ENCODE measurements at places on chromosomes 1 and 21.

- no peak for DNase-seq
These were observed 37.2 kb upstream of the PDC start for GRCh38 chr1:186498071-186498470.

DNA sequence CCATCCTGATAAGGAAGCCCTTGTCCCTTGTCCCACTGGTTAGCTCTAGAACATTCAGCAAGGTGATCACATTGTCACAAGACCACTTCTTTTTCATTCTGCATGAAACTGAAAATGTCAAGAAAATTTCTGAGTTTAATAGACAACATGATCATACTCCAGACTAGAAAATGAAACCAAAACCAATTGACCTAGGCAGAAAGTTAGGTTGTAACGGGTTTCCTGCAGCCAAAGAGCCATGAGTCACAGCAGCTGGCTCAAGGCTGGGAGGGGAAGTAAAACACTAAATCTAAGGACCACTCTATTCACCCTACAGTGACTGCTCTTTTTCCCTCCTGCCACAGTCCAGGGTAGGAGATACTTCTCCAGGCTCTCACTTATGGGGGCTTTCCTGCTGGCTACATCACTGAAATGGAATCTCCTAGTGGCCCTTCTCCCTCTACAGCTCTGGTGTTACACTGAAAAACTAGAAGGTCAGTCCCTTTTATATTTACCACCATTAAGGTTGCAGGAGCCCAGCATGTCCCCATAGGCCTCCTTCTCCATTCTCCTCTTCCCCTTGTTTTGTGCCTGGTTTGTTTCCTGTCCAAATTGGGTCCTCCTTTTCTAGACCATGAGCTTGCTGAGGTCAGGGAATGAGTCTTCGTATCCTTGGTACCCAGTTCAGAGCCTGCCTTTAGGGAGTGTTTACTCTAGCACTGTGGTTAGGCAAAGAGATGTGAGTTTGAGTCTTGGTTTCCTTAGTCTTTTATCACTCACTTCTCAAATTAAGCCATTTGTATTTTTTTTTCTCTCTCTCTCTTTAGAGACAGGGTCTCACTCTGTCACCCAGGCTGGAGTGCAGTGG lies 236.5 kb upstream of the JUN start:
- no peak for DNase-seq

DNA sequence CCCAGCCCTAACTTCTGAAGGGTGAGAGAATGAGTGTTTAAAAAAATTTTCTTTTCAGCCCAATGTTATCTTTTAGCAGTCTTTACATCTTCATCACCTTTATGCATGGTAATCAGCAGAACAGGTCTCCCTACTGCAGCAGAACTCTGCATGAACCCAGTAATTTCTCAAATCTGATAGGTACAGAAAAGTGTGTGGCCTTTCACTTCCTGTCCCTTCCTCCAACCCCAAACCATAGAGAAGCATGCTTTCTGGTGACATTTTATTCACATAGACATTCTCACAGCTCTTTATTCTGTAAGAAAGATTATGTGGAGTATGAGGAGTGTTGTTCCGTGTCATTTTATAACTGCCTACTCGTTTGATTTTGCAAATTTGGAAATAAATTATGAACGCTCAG lies 68.6 kb downstream of the RPAP2 start:
- no peak for DNase-seq

GRCh38 chr1:201270616-201271390 lies 12.5 kb upstream of the PKP1 start:
- no peak for DNase-seq

GRCh38 chr1:76257823-76258222 lies 183.3 kb downstream of the ST6GALNAC3 start:
- no peak for DNase-seq

- no peak for DNase-seq
These were observed 73.3 kb downstream of the CNIH3 start for GRCh38 chr1:224689374-224689773.

DNA sequence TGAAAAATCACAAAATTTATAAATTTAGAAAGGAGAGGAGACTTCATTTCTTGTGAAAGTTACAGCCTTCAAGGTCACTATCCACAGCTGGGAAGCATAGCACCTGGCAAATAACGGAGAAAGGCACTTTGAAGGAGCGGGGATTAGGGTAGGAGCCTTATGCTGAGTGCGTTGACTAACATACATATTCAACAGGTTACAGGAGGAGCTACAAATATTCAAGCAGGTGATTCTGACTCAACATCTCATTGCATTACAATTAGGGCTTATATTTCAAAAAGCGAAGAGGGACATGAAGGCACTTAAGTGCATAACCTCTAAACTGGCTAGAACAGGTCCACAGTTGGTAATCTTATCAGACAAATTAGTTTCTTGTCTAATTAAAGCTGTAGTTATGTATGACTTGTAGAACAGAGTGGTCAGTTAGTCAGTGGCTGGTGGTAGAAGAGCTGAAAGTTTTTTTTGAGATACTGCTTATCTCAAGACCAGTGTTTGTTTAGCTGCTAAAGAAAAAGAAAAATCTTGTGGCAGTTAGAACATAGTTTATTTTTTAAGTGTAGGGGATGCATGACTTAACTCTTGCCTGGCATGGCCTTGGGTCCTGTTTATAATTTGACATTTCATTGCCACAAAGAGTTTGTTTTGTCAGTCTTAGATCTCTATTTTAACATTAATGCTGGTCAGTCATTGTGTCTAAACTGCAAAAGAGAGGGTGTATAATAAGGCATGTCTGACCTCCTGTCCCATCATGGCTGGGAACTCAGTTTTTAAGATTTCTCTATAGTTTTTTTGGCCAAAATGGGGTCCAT lies 311.5 kb downstream of the DUSP10 start:
- no peak for DNase-seq

Data from HEK293T (cell line).